ENCODE measurements at places on chromosomes 5 and 9.
A peak's percentile ranks its signal among the peaks of the same experiment; 100 is the strongest.

GRCh38 chr5:137303509-137303908 is 195.6 kb downstream of the SPOCK1 start:
- DNase-seq, result no peak

GRCh38 chr5:60613826-60614225 is 86.1 kb downstream of the DEPDC1B start:
- DNase-seq, result no peak

GRCh38 chr9:135248721-135249120 is 161.3 kb downstream of the OLFM1 start:
- no peak for DNase-seq

DNA sequence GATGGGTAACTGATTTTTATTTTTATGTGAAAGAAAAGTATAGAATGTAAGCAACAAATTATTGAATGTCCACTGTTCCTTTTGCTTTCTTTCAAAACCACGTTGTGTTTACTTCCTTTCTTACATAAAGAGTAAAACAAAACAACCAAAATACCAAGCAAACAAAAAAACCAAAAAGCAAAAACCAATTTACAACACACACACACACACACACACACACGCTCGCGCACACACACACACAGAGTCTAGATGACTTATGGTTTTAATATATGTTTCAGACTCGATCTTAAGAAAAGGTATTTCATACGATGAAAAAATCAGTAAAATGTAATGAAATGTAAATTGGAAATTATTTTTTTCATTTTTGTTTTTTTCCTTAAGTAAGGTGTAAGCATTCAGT is 80.3 kb downstream of the ADGRV1 start:
- DNase-seq, result no peak

GRCh38 chr9:78325343-78325742 is 28.4 kb downstream of the PSAT1 start:
- DNase-seq, result peak; percentile 59

DNA sequence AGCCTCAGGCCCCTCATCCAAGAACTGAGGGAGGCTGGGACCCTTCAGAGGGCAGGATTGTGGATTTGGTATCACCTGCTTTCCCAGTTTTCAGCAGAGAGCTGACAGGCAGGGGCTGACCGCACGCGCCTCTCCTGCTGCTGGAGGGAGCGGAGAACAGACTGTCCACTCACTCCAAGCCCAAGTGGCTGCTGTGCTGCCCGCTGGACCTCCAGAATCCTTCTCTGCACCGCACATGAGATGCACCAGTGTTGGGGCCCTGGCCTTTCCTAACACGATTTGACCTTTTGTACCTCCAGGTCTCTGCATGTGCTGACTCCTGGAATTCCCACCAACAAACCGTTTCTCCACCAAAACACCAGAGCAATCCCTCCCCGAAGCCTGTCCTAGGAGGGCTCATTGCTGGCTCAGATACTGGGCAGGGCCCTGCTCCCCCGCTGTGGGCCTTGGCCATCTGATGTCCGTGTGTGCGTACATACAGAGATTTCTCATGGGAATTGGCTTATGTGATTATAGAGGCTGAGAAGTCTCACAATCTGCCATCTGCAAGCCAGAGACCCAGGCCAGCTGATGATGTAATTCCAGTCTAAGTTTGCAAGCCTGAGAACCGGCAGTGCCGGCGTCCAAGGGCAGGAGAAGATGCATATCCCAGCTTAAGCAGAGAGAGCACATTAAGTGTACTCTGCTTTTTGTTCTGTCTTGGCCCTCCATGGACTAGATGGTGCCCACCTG is 141.7 kb downstream of the GADD45G start:
- peak; percentile 45 for DNase-seq

Measured in brain (organoid and tissue), 16 donors.